ENCODE measurements at places on chromosomes 6 and 20.

GRCh38 chr20:36084897-36085613 lies 69.5 kb upstream of the EPB41L1 start:
- DNase-seq = no peak

DNA sequence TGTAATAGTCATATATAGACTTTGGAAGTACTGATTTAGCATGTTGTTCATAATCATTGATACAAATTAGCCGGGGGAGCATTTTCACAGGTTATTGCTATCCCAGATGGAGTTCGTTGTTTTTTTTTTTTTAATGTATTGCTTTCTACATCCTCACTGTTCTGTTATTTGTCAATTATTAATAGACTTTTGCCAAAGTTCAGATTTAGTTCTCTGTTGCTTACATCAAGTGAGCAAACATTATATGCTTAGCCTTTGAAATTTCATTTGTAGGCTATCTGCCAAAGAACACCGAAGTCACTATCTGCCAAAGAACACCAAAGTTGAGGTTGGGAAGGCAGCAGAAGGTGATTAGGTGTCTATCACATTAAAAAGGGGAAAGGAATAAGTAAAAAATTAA lies at the start of gene HAO1:
Gene HAO1 (minus strand): TSS at position 118 of the 400 bp plus-strand sequence. CDS start 36 bp downstream, at position 82.
- no peak for DNase-seq

DNA sequence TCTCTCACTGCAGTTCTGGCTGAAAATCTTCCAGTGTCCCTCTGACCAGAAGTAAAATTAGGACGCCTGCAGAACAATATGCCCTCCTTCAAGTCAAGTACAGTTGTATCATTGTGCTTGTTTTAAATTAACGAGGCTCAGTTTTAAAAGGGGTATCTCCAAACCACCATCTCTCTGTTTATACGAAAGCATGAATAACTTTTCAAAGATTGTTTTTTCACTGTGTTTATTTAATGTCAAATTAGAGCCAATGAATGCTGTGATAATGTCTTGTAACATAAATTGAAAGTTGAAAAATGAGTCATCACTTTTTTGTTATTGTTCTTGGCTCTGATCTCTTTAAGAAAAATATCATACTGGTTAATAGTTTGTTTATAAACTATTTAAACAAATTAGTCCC lies 230.7 kb upstream of the THEMIS start:
- no peak for DNase-seq

DNA sequence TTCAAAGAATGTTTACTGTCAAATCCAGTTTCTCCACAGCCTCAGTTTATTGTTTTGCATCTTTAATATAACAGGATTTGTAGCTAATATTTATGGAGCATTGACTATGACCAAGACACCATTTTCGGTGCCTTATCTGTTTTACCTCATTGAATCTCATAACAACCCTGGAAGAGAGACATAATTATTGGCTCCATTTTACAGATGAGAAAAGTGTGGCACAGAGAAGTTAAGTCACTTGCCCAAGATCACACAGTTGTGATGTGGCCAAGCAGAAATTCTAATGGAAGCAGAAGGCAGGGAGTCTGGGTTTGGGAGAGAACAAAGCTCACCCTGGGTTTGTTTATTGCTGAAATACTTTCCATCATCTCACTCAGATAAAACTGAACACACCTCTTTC lies 17.5 kb upstream of the NFATC2 start:
- DNase-seq = no peak

DNA sequence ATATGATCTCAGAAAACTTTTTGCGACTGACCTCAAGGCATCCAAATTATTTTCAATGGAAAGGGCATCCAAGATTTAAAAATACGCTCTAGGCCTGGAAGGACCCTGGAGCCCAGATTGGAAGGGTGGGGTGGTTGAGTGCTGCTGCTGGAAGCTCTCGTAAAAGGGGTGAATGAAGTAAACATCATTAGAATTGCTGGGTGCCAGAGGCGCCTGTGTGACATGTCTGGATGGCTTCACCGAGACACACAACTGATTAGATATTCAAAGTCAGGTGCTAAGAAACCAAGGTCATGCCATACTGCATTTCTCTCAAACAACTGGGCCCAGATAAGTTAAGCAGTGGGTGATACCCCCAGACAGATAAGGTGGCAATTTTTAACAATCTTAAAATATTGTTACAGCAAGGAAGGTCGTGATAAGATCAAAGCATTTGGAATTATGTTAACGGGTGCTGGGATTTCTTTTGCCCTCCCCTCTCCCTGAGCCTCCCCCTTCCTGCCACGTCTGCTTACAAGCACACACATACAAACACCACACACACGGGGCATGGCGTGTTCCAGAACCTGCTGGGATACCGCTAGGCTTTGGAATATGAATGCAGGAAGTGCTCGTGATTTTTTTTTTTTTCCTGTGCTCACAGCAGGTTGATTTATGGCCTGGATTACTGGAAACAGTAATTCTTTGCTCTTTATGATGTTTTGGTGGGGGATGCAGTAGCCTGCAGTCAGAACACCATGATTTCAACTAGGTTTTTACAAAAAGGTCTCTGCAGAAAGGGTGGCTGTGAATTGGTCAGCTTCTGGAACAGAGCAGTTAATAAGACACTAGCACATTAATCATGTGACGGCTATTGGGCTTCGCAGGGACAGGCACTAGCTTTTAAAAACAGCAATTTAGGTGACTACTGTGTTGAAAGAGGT lies 551.2 kb downstream of the QKI start:
- DNase-seq = no peak

DNA sequence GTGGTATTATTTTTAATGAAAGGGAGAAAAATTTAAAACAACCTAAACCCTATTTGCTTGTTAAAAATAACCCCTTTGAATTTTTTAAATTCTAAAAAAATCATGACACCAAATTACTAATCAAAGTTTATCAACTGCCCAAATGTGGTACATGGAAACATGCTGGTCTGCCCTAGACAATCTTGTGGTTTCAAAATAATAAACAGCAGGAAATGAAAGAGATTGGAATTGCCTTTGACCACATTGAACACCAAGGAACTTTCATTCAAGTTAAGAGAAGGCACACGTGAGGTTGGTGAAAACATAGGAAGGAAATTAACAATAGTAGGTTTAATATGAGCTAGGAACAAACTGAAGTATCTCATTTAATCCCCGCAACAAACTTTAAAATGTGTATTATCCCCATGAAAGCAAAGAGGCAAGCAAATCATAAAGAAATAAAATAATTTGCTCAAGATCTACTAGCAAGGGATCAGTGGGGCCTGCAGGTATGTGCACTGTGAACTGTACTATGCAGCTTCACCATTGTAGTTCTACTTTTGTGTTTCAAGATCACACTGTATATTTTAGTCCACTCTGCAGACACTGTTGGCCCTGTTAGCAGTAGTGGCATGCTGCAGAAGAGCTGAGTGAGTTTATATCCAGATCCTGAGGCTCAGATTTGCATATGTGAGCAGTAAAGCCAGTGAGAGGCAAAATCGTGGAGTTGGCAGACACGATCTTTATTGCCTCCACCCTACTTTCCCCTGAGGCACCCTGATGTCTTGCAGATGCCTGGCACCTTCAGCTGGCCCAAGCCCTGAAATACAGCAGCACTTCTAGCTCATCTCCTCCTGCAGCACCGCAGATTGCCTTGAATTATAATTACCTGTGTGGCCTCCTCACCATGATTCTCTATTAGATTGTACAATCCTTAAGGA lies 157.8 kb upstream of the TENT5A start:
- no peak for DNase-seq

DNA sequence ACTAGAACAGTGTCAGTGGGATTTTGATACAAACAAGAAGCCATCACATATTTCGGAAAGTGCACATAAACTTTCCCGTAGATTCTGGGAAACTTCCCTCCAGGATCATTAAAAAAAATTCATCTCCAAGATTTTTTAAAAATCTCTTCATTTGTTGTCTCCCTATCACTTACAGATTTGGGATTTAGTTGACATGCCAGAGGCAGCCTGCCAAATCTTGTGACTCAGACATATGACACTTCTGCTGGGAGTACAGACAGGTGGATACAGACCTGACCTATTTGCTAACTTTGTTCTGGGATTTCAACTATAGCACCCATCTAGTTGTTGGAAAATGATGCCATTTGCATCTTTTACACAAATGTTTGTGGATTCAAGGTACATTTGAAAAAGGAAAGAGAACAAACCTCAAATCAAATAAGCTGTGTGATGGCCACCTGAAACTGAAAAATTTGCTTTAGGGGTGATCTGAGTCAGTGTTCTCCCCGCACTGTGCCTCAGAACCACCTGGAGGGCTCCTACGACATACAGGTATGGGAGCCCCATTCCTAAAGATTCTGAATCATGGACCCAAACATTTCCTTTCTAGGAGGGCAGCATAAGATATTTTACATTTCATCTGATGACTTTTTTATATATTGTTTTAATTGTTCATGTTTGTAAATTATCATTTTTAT lies 21.9 kb upstream of the CD2AP start:
- DNase-seq = no peak

DNA sequence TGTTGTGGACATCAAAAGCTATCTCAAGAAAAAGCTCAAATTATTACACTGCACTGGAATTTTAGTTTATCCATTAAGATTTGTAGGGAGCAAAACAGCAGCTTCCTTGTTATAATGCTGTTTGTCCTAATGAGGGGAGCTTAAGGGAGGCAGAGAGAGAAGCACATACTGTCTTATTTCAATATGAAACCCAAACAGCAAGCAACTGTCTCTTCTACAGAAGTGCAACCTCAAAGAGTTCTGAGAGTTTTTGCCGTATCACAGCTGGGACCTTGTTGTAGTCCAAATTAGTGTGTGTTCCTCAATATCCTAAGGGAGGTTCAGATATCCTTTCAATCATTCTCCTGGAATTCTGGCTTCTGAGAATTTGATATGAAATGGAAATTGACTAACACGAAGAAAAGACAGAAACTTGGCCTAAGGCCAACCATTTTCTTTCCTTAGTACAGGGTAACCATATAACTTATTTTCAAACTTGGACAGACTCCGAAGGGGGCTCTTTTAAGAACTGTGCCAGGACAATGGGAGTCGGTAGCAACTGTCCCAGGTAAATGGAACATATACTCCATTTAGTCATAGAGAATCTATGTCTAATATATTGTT lies 149.3 kb upstream of the CCN2 start:
- DNase-seq = no peak

DNA sequence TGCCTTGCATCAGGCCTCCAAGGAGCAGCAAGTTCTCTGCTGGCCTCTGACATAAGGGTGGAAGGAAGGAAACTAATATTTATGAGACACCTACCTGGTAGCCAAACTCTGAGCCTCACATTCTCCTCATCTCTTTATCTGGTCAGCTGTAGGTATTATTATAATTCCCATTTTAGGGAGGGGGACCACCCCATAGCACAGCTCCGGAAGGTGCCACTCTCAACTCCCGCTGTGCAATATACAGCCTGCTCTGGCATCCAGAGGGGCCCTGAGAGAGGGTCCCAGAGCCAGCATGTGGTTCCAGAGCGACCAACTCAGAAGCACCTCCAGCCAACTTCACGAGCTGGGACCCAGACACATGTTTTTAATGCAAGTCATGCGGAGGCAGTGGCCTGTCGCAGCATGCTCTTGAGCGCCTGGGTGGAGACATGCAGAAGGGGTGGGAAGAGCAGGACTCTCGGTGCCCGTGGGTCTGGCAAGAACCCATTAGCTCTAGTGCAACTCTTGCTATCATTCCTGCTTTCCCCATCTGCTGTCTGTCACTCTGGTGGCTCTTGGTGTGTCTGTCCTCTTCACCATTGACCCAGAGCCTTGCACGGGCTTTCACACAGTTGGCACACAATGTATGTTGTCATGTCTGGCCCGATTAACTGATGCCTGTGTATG lies 15.0 kb upstream of the MYMX start:
- no peak for DNase-seq

DNA sequence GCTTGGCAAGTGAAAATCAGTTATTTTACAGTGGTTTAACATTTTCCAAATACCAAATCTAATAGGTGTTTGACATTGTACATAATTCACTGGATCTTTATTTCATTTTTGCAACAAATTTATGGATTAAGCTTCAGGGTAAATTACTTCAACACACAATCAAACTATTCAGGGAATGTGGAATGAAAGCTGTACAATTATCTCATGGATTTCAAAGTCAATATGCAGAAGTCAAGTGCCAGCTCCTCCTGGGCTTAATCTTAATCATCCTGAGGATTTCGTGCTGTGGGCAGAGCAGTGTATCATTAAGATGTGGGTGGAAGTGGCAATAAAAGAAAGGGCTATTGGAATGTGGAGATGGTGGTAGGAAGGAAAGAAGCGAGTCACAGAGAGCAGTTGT lies 548.8 kb downstream of the COL12A1 start:
- no peak for DNase-seq

DNA sequence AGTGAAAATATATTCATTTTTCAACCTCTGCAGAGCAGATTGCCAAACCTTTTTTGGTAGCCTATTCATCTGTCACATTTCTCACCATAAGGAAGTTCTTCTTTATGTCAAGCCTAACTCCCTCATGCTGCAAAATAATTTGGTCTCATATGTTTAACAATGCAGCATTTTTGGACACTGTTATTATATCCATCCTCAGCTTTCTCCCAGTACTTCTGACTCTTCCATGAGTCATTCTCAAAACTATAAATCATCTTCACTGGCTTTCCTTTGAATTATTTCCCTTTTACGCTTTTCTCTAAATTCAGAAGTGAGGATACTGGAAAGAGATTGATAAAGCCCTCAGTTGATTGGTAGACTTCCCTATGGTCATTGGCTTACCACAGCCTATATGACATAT lies 192.2 kb downstream of the TPBG start:
- DNase-seq = no peak

DNA sequence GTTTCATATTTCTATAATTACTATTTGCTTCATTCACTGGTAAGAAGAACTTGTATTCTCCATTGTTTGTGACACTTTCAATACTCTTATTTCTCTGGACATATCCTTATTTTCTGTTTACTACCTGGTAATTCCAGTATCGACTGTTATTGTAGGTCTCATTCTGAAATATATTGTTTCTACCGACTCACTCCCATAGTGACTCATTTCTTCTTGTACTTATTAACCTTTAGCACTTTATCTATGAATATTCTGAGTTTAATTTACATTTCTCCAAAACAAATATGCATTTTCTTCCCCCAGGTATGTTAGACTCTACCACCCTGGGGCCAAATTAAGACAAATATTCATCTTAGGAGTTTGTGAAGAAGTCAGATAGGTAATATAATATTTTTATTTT lies 164.5 kb upstream of the BTBD3 start:
- DNase-seq = no peak
